Chondrocyte (in vitro differentiated cells): ENCODE measurements at places on chromosomes 2 and 18. TPM values are rescaled to one million over a fixed set of nuclear protein-coding genes. Genes with fewer than 3 reads are reported as not detected.
A peak's percentile ranks its signal among the peaks of the same experiment; 100 is the strongest.

The TUBA4B gene
- total RNA-seq: not detected in 3 replicates

GRCh38 chr2:231489990-231490389 lies 25.7 kb upstream of the NCL start:
- no peak for DNase-seq
- no peaks in the 10 kb centered on the region for H3K27me3 ChIP-seq
- H3K27ac ChIP-seq: no peak overlapping the region
- H3K4me1 ChIP-seq: no peaks in the 10 kb centered on the region
- H3K4me3 ChIP-seq: no peak overlapping the region

The CDH2 gene
- total RNA-seq: 175 to 208 TPM (median 198 TPM) in 3 replicates

DNA sequence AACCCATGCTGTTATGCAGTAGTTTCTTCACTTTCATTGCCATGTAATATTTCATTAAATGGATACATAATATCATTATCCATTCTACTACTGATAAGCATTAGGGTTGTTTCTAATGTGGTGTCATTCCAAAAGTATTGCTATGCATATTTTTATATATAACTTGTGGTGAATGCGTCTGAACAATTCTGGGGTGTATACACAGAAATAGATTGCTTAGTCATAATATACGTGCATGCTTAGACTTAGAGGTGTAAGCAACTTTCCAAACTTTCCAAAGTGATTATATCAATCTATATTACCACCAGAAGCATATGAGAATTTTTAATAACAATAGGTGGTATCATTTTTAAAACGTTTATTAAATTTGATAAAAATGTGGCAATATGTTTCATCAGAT lies 540.9 kb downstream of the DSC3 start:
- peaks cover 2% of the 10 kb centered on the region for H3K27me3 ChIP-seq
- no peaks in the 10 kb centered on the region for H3K36me3 ChIP-seq
- no peak overlapping the region for H3K4me3 ChIP-seq
- no peak overlapping the region for H3K27ac ChIP-seq

DNA sequence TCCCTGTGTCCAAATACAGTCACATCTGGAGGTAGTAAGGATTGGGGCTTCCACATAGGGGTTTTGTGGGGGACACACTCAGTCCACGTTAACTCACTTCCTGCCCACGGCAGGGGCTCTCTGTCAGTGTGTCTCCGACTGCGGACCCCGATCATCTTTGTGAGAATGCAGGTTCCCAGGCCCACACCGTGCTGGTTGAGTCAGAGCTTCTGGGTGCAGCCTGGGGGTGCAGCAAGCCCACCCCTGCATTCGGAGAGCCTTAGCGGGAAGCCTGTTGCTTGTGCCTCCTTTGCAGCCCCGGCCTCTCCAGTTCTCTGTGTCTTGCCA lies 28.0 kb downstream of the HPCAL1 start:
- H3K27me3 ChIP-seq: no peaks in the 10 kb centered on the region
- peaks cover 2% of the 10 kb centered on the region for H3K36me3 ChIP-seq
- peaks cover 64% of the 10 kb centered on the region for H3K4me1 ChIP-seq
- peak; percentile 61 for DNase-seq
- H3K4me3 ChIP-seq: peak overlapping the region; percentile 50
- H3K27ac ChIP-seq: peak overlapping the region; percentile 86

The PLCD4 gene
- total RNA-seq: 4.1 to 8.6 TPM (median 5.0 TPM) in 3 replicates

The RANBP2 gene
- 48.8 to 67.6 TPM (median 52.7 TPM) in 3 replicates for total RNA-seq

The ANKRD62 gene
- total RNA-seq: not detected in 3 replicates

- H3K4me1 ChIP-seq: peaks cover 14% of the 10 kb centered on the region
- DNase-seq: no peak
- H3K27ac ChIP-seq: no peak overlapping the region
- no peak overlapping the region for H3K4me3 ChIP-seq
- no peaks in the 10 kb centered on the region for H3K27me3 ChIP-seq
- H3K36me3 ChIP-seq: peaks cover 14% of the 10 kb centered on the region
These were observed 66.4 kb downstream of the MRPS9 start for GRCh38 chr2:105104208-105104731.

DNA sequence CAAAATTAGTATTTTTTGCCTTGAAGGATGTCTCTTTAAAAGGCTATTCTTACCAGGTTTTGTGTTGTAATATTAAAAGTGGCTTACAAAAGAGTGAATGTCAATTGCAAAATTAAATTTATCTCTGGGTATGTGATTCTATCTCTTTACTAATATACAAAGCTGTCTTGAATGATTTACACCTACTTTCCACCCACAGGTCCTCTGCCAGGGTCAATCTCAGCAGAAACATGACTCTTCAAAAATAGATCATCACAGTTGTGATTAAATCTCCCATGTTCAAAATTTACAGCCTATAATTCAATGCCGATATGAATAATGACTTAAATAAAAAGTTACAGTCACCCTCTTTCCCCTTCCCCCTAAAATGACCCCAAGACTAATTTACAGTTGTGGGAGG lies 78.8 kb downstream of the SLC8A1 start:
- H3K36me3 ChIP-seq: no peaks in the 10 kb centered on the region
- peaks cover 44% of the 10 kb centered on the region for H3K4me1 ChIP-seq
- no peak overlapping the region for H3K4me3 ChIP-seq
- H3K27ac ChIP-seq: peak overlapping the region; percentile 91

- H3K27me3 ChIP-seq: no peaks in the 10 kb centered on the region
- H3K4me3 ChIP-seq: no peak overlapping the region
- H3K27ac ChIP-seq: peak overlapping the region; percentile 13
- H3K4me1 ChIP-seq: peaks cover 17% of the 10 kb centered on the region
- H3K36me3 ChIP-seq: peaks cover 10% of the 10 kb centered on the region
- DNase-seq: no peak
These were observed 69.7 kb downstream of the PRPF40A start for GRCh38 chr2:152647552-152647951.

DNA sequence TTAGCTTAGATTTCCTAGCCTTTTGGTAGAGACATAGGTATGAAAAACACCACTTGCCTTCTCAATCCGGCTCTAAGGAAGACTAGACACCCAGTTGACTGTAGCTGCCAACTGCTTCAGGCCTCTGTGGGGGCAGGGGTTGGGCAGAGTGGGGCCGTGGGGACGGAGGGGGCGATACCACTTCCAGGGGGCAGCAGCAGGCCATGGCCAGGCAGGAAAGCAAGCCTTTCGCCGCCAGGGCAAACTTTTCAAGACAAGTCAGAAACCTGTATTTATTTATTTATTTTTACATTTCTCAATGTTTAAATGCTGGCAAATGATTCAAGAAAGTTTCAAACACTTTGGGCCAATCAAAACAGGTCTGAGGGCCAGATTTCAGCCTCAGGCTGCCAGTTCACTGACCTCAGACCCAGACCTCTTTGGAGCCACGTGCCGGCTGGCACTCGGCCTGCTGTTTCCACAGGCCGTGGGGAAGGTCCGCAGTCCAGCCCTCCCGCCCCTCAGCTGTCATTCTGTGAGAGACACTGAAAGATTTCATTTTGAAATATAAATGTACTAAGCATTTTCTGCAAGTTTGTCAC lies 63.8 kb downstream of the MEX3C start:
- peaks cover 36% of the 10 kb centered on the region for H3K4me1 ChIP-seq
- H3K4me3 ChIP-seq: no peak overlapping the region
- no peaks in the 10 kb centered on the region for H3K36me3 ChIP-seq
- no peaks in the 10 kb centered on the region for H3K27me3 ChIP-seq
- DNase-seq: no peak
- no peak overlapping the region for H3K27ac ChIP-seq

DNA sequence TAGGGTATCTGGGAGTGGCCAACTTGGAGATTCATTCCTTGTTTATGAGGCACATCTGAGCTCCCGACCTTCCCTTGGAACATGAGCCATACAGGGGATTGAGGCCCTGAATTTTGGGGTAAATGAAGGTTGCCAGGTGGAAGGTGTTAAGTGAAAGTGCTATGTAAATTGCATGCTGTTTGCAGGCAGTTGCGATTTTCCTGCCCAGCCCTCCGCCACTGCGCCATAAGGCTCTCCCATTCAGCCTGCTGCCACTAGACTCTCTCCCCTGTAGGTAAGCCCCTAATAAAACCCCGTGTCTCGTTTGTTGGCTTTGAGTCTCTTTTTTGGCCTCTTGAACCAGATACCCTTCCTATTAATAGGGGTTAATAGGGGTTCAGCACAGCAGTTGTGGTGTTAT lies 33.8 kb downstream of the PCARE start:
- no peak for DNase-seq
- H3K36me3 ChIP-seq: no peaks in the 10 kb centered on the region
- H3K27ac ChIP-seq: no peak overlapping the region
- H3K4me3 ChIP-seq: no peak overlapping the region

GRCh38 chr2:121944072-121944831 lies 188.8 kb downstream of the TSN start:
- H3K27ac ChIP-seq: peak overlapping the region; percentile 91
- DNase-seq: no peak
- no peaks in the 10 kb centered on the region for H3K36me3 ChIP-seq
- H3K4me1 ChIP-seq: peaks cover 18% of the 10 kb centered on the region

The PDE11A gene
- total RNA-seq: 2.1 to 6.8 TPM (median 2.4 TPM) in 3 replicates

DNA sequence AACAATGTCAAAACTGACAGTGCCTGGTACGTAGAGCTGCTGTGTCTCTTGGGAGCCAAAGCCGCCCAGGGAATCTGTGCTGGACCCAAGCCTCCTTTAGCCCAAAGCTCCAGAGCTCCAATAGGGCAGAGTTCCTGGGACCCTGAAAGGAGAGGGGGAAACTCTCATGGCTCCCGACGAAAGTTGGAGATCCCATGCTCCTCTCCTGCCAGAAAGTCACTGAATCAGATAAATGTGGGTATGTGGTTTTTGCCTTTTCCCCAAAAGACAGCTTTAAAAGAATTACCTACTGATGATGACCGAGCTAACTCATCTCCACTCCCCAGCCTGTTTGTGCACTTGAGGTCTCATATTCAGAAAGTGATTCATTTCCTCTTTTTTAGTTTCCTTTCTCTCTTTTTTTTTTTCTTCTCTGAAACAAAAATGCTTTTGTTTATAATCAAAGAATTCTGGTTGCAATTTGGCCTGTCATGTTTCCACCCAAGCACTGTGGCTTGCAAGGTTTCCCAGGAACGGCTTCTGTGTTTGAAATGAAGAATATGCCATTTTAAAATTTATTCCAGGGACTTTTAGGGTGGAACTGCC lies 14.1 kb upstream of the PMAIP1 start:
- H3K27ac ChIP-seq: peak overlapping the region; percentile 58
- no peaks in the 10 kb centered on the region for H3K36me3 ChIP-seq
- H3K4me1 ChIP-seq: peaks cover 26% of the 10 kb centered on the region

The IL36B gene
- total RNA-seq: not detected in 3 replicates

GRCh38 chr2:200627110-200627770 lies 41.4 kb downstream of the AOX1 start:
- H3K36me3 ChIP-seq: peaks cover 1% of the 10 kb centered on the region
- H3K4me1 ChIP-seq: peaks cover 20% of the 10 kb centered on the region
- no peak overlapping the region for H3K27ac ChIP-seq
- DNase-seq: no peak

The C2orf69 gene
- total RNA-seq: 8.9 to 10.1 TPM (median 9.8 TPM) in 3 replicates
